Activated T-helper 2 cell treated with anti-CD3 and anti-CD28 coated beads, Interferon-gamma antibody, Interleukin-2, Interleukin-4, amounts not matched to agents 10 μg/mL and 5 μg/mL and 100 μg/mL, durations not matched to agents 14 hours and 24 hours and 36 hours (primary cell): ENCODE measurements at places on chromosomes 16 and 17.

DNA sequence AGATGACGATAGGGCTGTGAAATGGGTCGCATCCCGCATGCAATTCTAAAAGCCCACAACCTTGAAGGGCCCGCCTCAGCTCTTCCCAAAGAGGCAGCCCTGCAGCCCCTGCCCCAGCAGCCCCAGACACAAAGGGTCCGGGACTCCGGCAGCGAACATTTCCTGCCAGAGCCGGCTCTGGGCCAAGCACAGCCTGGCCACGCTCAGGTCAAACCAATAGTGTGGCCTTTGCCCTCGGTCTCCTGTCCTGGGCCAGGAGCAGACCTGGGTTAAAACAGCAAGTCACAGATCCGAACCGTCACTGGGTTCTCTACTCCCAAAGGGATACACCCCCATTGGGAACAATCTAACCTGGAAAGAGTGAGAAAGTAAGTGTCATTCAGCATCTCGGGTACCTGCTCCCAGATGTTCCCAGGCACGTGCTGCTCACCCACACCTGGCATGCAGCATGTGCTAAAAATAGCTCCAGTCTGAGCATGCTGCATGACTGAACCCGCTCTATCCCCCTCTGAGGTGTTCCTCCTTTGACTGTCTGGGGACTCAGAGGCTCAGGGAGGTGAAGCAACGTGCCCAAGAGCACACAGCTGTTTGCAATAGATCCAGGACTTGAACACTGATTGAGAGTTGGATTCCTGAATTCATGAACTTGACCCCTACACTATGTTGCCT lies 22.2 kb upstream of the ATP2A3 start:
- H3K27me3 ChIP-seq: peaks cover 5% of the 10 kb centered on the region
- no peak for DNase-seq
- no peak overlapping the region for H3K27ac ChIP-seq
- H3K4me3 ChIP-seq: no peak overlapping the region
- peaks cover 6% of the 10 kb centered on the region for H3K4me1 ChIP-seq
- no peaks in the 10 kb centered on the region for H3K36me3 ChIP-seq

- no peak for DNase-seq
- H3K36me3 ChIP-seq: no peaks in the 10 kb centered on the region
- H3K4me1 ChIP-seq: no peaks in the 10 kb centered on the region
- H3K27ac ChIP-seq: no peak within 1 kb of the TSS
Measured at GRCh38 chr16:21233521-21234150, at the start of gene ANKS4B. Gene ANKS4B (plus strand): TSS chr16:21233699. CDS start chr16:21233738, 39 bp downstream.

GRCh38 chr16:22623351-22623781 lies 112.7 kb downstream of the NPIPB5 start:
- H3K27me3 ChIP-seq: peaks cover 3% of the 10 kb centered on the region
- H3K4me1 ChIP-seq: no peaks in the 10 kb centered on the region
- no peaks in the 10 kb centered on the region for H3K36me3 ChIP-seq
- no peak overlapping the region for H3K27ac ChIP-seq

GRCh38 chr16:49183911-49184310 lies 97.7 kb downstream of the CBLN1 start:
- H3K27me3 ChIP-seq: no peaks in the 10 kb centered on the region
- DNase-seq: no peak
- no peaks in the 10 kb centered on the region for H3K36me3 ChIP-seq
- H3K4me1 ChIP-seq: no peaks in the 10 kb centered on the region
- H3K27ac ChIP-seq: no peak overlapping the region
- no peak overlapping the region for H3K4me3 ChIP-seq

DNA sequence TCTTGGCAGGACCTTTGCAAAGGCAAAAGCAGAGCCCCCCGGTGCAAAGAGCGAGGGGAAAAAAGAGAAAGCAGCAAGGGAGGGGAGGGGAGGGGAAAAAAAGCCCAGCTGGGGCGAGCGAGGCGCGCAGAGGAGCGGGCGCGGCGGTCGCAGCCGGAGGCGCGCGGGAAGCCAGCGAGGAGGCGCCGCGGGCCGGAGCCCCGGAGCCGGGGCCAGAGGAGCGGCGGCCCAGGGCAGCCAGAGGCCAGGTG lies 129 bp downstream of the IRX5 start:
- H3K36me3 ChIP-seq: peaks cover 19% of the 10 kb centered on the region
- no peak for DNase-seq
- peaks cover 23% of the 10 kb centered on the region for H3K4me1 ChIP-seq
- peak overlapping the region; percentile 77 for H3K27ac ChIP-seq
- peaks cover 74% of the 10 kb centered on the region for H3K27me3 ChIP-seq

GRCh38 chr17:75518201-75518600 lies 1.9 kb downstream of the TSEN54 start:
- peaks cover 5% of the 10 kb centered on the region for H3K27me3 ChIP-seq
- H3K4me1 ChIP-seq: peaks cover 26% of the 10 kb centered on the region
- H3K36me3 ChIP-seq: peaks cover 46% of the 10 kb centered on the region
- H3K27ac ChIP-seq: peak overlapping the region; percentile 76

DNA sequence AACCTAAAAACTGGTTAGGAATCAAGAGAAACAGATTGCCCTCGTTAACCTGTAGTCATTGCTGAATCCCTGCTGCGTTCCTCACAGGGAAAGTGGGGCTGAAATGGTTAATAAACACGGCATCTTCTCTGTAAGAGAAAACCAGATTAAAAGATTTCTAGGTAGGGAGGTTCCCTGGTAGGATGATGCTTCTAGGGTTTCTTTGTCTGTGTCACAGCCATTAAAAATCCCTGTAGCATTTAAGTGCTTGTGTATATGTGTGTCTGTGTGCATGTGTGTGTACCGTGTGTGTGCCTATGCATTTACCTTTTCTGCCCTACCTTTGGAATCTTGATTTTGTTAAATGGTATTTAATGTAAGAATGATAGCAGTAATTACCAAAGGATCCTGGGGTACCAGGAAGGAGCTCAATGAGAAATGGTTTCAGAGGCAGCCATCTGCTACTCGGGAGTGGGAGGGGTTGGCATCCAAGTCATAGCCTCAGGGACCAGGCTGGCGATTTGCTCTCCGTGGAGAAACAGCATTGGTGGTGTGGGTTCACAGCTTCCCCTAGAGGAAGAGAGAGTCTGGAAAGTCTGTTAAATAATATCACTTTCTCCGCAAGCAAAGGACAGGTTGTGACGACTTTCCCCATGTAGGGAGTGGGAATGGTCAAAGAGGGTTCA lies 177.1 kb downstream of the HS3ST4 start:
- no peaks in the 10 kb centered on the region for H3K4me1 ChIP-seq
- H3K4me3 ChIP-seq: no peak overlapping the region
- DNase-seq: no peak
- H3K27ac ChIP-seq: no peak overlapping the region
- H3K36me3 ChIP-seq: no peaks in the 10 kb centered on the region
- no peaks in the 10 kb centered on the region for H3K27me3 ChIP-seq

DNA sequence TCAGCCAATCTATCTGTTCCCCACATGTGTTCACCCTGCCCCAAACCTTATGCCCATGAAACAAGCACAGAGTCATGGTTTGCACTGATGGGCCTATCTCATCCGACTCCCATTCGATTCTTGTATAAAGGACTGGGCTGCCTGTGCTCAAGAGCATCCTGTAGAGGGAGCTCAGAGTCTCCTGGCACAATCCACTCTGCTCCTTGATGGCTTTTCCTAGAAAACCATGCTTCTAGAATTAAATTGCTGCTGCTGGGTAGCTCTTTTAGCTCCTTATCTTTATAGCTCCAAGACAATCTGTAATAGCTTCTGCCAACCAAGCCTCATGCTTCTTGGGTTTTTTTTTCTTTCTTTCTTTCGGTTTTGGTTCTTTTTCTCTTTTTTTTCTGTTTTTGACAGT lies 9.7 kb downstream of the ZNF19 start:
- H3K36me3 ChIP-seq: no peaks in the 10 kb centered on the region
- no peak overlapping the region for H3K27ac ChIP-seq
- peaks cover 12% of the 10 kb centered on the region for H3K4me1 ChIP-seq
- no peak for DNase-seq

- no peaks in the 10 kb centered on the region for H3K36me3 ChIP-seq
- no peak overlapping the region for H3K4me3 ChIP-seq
- H3K4me1 ChIP-seq: no peaks in the 10 kb centered on the region
- no peak overlapping the region for H3K27ac ChIP-seq
Measured at GRCh38 chr17:933312-934073, 46.1 kb downstream of the NXN start.

DNA sequence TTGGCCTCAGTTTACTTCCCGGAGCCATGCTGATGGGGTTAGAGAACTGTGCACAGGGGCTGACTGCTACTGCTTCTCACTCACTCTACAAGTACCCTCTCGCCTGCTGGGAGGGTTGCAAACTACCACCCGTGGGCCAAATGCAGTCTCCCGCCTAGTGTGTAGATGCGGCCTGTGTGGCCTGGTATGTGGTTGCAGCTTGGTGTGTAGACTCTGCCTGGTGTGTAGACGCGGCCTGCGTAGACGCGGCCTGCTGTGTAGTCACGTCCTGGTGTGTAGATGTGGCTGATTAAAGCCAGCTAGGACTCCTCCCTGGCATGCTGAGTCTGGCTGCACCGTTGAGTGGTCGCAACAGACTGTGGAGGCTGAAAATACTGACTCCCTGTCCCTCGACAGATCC lies 7.3 kb downstream of the CANT1 start:
- no peak overlapping the region for H3K27ac ChIP-seq
- H3K27me3 ChIP-seq: no peaks in the 10 kb centered on the region
- H3K4me3 ChIP-seq: no peak overlapping the region
- DNase-seq: no peak
- peaks cover 17% of the 10 kb centered on the region for H3K4me1 ChIP-seq

DNA sequence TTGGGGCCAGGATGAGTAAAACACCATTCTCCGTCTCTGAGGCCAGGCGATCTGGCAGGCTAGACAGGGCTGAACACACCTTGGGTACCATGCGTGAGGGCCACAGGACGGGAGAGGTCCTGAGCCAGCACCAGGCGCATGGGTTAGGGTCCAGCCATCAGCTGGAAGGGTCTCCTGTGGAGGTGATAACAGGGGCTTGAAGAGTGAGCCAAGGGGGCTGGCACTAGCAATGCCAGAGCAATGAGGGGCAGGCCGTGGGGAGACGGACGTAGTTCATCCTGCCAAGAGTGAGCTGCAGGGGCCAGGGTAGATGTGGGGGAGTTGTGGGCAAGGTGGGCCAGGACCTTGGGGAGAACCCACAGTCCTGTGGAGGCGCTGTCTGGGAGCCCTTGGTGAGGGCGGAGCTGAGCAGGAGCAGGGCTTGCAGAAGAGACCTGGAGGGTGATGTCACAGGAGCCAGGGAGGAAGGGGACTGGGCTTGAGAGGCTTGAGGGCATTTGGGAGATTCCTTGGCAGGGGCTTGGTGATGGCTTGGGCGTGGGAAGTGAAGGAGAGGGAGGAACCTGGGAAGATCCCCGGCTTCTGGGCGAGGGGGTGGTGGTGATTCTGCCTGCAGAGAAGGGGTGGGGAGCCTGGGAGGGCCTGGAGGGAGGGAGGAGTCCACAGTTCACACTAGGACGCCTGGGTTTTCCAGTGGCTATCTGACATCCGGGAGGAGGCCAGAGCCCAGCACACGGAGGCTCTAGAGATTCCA lies 6.3 kb upstream of the NPTX1 start:
- peaks cover 55% of the 10 kb centered on the region for H3K27me3 ChIP-seq
- no peak for DNase-seq
- no peaks in the 10 kb centered on the region for H3K4me1 ChIP-seq
- no peak overlapping the region for H3K27ac ChIP-seq
- no peaks in the 10 kb centered on the region for H3K36me3 ChIP-seq

- peaks cover 12% of the 10 kb centered on the region for H3K4me1 ChIP-seq
- H3K27me3 ChIP-seq: peaks cover 21% of the 10 kb centered on the region
- peak overlapping the region; percentile 77 for H3K27ac ChIP-seq
Measured at GRCh38 chr16:46883353-46883689, 841 bp upstream of the GPT2 start.

DNA sequence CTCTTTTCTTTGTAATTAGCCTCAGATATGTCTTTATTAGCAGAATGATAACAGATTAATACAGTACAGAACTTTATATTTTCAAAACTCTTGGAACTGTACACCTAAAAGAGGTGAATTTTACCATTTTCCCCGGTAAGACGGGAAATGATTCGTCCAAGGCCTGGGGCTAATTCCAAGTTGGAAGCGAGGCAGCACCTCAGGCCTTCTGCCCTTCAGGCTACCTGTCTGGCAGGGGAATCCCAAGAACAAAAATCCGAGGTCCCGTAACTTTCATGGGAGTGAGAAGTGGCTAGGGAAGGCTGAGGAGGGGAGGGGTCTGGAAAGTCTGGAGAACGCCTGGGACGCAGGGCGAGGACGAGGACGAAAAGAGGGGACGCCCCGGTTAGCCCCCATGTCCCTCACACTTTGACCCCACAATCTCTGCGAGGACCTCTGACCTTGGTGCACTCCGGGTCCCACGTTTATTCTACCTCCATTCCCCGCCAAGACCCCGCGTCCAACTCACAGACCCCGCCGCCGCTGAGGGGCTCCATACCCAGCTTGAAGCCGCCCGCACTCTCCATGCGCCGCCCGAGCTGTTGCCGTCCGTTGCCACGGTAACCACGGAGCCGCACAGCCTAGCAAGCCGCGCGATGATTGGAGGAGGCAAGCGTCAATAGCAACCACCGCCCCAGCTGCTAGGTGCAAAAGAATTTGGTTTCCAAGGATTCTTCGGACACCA lies at the start of gene HYDIN:
Gene HYDIN, minus strand, starts transcription at position 601 of the 724 bp plus-strand sequence. CDS start 43,827 bp downstream, outside the sequence.
- peaks cover 4% of the 10 kb centered on the region for H3K27me3 ChIP-seq
- H3K27ac ChIP-seq: no peak within 1 kb of the TSS
- H3K4me3 ChIP-seq: no peak within 1 kb of the TSS
- no peaks in the 10 kb centered on the region for H3K4me1 ChIP-seq

- H3K4me3 ChIP-seq: no peak overlapping the region
- no peak for DNase-seq
- no peaks in the 10 kb centered on the region for H3K4me1 ChIP-seq
- H3K36me3 ChIP-seq: no peaks in the 10 kb centered on the region
- H3K27me3 ChIP-seq: no peaks in the 10 kb centered on the region
- H3K27ac ChIP-seq: no peak overlapping the region
Measured at GRCh38 chr17:58960068-58960467, 146.6 kb downstream of the TRIM37 start.

- no peak overlapping the region for H3K4me3 ChIP-seq
- H3K4me1 ChIP-seq: peaks cover 12% of the 10 kb centered on the region
- peaks cover 31% of the 10 kb centered on the region for H3K27me3 ChIP-seq
- H3K36me3 ChIP-seq: no peaks in the 10 kb centered on the region
- no peak for DNase-seq
- H3K27ac ChIP-seq: no peak overlapping the region
Measured at GRCh38 chr17:16516594-16517051, 24.6 kb upstream of the LRRC75A start.

- no peak overlapping the region for H3K4me3 ChIP-seq
- no peaks in the 10 kb centered on the region for H3K27me3 ChIP-seq
- no peak overlapping the region for H3K27ac ChIP-seq
Measured at GRCh38 chr17:41971721-41972523, 5.3 kb downstream of the CNP start.

GRCh38 chr16:31135535-31136286 lies at the start of gene PRSS8:
Gene PRSS8 (minus strand): TSS chr16:31135727. CDS start chr16:31135498, 229 bp downstream.
- no peak within 1 kb of the TSS for H3K27ac ChIP-seq
- no peak within 1 kb of the TSS for H3K4me3 ChIP-seq
- DNase-seq: no peak
- no peaks in the 10 kb centered on the region for H3K27me3 ChIP-seq
- peaks cover under 1% of the 10 kb centered on the region for H3K4me1 ChIP-seq
- peaks cover 3% of the 10 kb centered on the region for H3K36me3 ChIP-seq

GRCh38 chr17:41386227-41386626 lies 4.1 kb upstream of the KRT34 start:
- no peaks in the 10 kb centered on the region for H3K4me1 ChIP-seq
- no peak for DNase-seq
- no peak overlapping the region for H3K27ac ChIP-seq

GRCh38 chr17:63984236-63984635 lies 11.5 kb upstream of the SCN4A start:
- peaks cover 15% of the 10 kb centered on the region for H3K4me1 ChIP-seq
- peaks cover 6% of the 10 kb centered on the region for H3K36me3 ChIP-seq
- no peak for DNase-seq
- H3K27me3 ChIP-seq: no peaks in the 10 kb centered on the region
- H3K4me3 ChIP-seq: no peak overlapping the region
